Activated CD4-positive, CD25-positive, alpha-beta regulatory T cell (primary cell): ENCODE measurements at places on chromosomes 16 and 17.
A peak's percentile ranks its signal among the peaks of the same experiment; 100 is the strongest.

- DNase-seq, result no peak
These were observed 386.6 kb downstream of the SEC14L1 start for GRCh38 chr17:77527409-77527808.

DNA sequence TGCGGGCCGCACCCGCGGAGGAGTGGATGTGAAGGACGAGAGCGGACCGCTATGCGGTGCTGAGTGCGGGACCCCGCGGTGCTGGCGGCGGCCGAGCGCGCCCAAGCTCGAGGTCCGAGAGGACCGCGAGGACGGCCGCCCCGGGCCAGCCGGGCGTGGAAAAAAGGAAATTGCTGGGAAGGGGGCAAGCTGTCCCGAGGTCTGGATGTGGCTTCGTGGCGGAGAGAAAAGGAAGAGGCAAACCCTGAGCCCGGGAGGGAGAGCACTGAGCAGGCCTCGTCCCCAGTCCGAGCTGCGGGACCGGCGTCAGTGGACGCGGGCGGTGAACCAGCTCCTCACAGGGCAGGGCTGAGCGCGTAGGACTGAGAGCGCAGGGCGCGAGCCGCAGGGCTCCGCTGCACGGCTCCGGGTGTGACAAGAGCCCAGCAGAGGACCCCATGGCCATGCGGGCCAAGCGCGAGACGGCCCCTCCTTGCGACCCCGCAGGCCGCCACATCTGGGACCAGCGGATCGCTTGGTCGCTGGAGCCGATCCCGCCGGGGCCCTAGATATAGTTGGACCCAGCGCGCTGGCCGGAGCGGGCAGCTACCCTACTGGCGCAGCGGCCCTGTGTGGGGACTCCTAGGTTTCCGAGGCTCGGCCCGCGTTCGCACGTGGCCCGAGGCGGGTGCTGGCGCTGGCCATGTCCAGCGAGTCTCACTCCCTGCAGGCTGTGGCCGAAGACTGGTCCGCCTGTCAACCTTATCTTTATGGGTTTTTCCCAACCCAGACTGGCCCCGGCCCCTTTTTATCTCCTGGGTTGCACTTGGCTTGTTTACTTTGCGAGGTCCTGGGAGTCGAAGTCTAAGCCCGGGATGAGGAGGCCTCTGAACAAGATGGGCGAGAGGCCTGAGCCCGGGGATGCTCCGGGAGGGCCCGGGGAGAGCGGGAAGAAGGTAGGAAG, 2.4 kb downstream of the TBX4 start:
- DNase-seq, result no peak

GRCh38 chr16:84881702-84882521, 62.1 kb downstream of the CRISPLD2 start:
- DNase-seq, result no peak

- DNase-seq, result no peak
These were observed 165.4 kb downstream of the SEC14L1 start for GRCh38 chr17:77306048-77306789.

DNA sequence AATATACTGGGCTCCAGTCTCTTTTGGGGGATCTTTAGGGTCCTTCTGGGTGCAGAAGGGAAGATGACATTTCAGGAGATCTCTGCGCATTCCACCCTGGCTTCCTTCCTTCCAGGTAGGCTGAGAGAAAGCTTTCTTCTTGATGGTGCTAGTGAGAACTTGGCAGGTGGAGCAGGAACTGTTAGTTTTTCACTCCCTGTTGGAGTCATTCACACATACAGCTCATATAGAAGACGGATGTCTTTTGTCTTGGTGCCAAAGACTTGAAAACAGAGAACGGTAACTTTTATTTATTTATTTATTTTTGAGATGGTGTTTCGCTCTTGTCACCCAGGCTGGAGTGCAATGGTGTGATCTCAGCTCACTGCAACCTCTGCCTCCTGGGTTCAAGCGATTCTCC, 43.9 kb downstream of the PITPNC1 start:
- DNase-seq, result no peak

GRCh38 chr17:43741636-43742035, 17.0 kb downstream of the SOST start:
- no peak for DNase-seq

GRCh38 chr17:36752096-36752888, 150.9 kb downstream of the MRM1 start:
- no peak for DNase-seq

GRCh38 chr16:24253192-24253591, 2.9 kb upstream of the CACNG3 start:
- DNase-seq, result no peak

GRCh38 chr16:30659507-30660423, 1.5 kb downstream of the FBRS start:
- DNase-seq, result peak; percentile 21

DNA sequence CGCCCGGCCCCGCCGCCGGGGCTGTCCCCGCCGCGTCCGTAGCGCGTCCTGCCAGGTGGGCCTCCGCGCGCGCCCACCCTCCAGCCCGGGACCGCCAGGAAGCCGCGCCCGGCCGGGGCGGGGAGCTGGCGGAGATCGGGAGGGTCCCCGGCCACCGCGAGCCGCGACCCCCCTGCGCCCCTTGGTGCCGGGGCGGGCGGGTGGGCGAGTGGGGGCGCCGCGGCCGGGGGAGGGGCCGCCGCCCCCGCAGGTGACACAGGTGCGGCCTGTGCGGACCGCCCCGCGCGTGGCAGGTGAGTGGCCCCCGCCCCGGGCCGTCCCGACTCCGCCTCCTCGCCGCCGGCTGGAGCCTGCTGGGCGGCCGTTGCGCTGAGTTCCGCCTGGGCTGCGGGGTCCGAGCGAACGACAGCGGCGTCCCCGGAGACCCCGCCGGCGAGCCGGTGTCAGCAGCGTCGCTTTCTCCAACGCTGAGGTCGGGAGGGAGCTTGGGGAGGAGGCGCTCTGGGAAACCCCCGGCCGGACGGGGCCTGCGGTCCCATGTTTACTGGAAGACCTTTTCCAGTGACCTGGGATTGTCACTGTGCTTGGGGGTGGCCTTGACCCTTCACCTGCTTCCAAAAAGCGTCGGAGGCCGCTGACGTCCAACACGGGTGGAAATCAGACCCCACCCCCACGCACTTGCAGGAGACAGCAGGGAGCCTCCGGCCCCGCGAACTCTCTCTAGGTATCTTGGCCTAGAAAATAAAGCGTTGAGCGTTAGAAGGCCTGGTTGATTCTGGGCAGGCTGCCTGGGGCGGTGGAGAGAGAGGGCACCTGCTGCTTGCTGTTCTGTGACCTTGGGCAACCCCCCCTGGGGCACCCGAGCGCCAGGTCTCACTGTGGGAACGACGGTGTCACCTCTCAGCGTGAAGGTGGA, 542 bp downstream of the KLHL36 start:
- peak; percentile 25 for DNase-seq

GRCh38 chr17:19247473-19247872, 10.3 kb downstream of the EPN2 start:
- DNase-seq, result no peak

DNA sequence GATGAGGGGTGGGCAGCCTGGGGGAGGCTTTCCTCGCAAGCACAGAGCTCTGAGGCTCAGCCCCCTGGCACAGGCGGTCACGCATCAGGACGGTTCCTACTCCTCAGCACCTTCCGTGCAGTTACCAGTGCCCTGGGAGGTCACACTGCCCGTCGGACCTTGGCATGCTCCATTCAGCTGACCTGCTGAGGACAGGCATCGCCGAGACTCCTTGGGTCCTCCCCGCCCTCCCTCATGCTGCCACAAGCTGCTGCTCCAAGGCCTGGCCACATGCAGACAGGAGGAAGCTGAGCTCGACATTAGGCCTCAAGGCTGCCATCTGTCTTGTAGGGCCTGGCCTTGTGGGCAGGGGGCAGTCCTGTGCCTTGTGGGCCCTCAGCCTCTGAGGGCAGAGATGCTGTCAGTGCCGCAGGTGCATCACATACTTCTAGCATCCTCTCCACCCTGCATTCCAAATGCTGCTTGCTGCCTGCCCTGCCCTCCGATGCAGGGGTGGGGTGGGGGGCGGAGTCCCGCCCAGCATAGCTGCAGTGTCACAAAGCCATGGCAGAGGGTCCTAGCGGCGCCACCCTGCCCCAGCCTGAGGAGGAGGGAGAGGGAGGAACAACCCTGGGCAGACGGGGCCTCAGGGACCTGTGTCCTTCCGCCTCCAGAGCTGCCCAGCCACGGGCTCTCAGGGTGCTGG, 9.3 kb downstream of the C16orf90 start:
- no peak for DNase-seq
